ENCODE measurements at places on chromosomes 11 and 22.

DNA sequence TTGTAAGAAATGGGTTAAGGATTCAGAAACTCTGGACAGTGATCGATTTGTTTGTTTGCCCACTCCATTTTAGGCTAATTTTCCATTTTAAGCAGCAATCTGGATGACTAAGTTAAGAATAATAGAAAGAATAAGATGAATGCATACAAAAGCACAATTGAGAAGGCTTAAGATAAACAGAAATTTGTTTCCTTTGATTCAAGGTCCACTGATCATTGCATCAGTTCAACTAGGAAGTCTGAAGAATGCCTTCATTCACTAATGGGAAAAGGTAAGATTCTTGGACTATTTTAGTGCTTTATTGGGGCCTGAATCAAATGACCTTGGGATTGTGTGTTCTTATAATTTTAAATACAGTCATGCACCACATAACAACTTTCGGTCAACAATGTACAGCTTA, 140.8 kb downstream of the CADM1 start:
- DNase-seq = no peak

DNA sequence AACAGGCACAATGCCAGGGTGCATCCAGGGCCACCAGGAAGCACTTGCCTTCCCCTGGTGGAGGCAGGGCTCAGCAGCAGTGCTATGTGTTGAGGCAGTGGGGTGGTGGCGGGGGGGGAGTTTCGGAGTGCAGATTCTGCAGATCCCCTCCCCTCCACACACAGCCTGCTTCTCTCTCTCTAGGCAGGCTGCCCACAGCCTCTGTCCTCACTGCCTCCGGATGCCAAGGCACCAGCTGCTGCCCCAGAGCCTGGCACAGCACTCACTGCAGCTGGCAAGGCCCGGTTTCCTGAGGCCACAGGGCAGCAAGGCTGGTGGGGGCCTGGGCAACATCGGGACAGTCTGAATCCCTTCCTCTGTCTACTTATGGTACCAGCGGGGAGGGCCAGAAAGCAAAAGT, 35.8 kb downstream of the NRXN2 start:
- no peak for DNase-seq

GRCh38 chr11:78789375-78789774, 214.7 kb upstream of the NARS2 start:
- DNase-seq = no peak

DNA sequence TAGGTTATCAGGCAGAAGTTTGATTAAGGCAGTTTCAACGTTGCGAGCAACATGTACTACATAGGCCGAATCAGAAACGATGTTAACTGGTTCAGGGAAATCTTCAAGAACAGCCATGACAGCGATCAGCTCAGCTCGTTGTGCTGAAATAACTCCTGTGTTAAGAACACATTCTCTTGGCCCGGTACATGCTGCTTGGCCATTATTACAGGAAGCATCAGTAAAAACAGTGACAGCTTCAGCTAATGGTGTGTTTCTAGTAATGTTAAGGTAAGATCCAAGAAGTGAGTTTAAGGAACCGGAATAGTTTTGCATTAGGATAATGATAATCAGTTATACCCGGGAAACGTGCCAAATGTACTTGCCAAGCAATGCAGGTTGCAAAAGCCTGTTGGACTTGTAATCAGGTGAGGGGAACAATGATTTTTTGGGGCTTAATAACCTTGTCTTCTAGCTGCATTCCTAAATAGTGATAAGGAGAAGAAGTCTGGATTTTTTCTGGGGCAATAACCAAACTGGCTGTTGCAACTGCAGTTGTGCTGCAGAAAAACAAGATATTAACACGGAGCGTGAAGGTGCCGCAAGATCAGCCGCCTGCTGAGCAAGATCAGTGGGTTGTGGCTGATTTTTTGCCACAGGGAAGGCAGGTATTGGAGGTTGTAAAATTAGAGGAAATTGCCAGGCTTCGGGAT, 14.3 kb downstream of the OR52K1 start:
- no peak for DNase-seq

DNA sequence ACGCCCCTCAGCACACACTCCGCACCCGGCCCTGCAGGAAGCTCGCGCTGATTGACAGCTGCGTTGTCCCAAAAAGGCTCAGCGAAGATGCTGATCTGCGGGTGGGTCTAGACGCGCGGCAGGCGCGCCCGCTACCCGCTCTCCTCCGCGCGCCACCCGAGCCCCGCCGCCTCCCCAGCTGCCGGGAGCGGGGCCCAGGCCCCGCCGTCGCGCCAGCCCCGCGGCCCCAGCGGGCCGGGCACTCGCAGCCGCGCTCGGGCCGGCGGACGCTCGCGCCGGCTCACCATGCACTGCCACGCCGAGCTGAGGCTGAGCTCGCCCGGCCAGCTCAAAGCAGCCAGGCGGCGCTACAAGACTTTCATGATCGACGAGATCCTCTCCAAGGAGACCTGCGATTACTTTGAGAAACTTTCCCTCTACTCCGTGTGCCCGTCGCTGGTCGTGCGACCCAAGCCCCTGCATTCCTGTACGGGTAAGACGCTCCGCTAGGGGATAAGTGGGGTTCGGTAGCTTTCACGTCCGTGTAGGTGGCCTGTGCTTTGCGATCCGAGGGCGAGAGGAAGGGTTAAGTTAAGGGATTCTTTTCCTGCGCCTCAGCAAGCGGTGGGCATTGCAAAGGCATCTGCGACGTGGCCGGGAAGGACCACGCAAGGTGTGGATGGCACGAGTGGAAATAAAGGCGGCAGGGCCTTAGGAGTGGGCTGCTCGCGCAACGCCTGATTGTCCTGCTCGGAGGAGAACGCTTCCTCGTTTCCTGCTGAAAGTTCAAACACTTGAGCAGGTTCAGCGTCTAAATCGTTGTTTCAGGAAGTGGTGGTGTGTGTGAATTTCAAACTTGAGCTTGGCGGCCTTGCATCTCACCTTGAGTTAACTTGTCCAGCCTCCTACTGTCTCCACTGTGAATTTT, at the start of gene BARX2:
BARX2 (plus strand) TSS at position 98 of the 907 bp plus-strand sequence; CDS start at position 286, 188 bp downstream.
- peak; percentile 68 for DNase-seq

DNA sequence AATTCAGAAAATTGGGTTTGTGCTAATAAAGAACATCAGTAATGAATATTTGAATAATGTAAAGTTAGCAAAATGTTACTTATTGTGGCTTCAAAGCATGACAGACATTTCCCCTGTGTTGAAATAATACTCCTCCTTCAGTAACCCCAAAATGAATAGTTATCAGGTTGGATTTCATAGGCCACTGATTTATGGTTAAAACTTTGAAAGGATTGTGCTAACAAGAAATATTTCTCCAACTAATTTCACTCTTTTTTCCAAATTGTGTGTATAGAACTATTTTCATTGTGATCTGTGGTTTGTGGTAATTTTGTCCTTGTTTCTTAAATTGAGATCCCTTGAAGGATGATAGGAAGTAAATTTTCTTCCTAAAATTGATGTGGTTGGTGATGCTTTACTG, 7.9 kb downstream of the DDX10 start:
- no peak for DNase-seq

GRCh38 chr11:21582791-21583190, 610.1 kb upstream of the ANO5 start:
- no peak for DNase-seq

- no peak for DNase-seq
These were observed 7.5 kb downstream of the TCF20 start for GRCh38 chr22:42262964-42263363.

- DNase-seq = no peak
These were observed 4.5 kb downstream of the NDUFA6 start for GRCh38 chr22:42086051-42086450.

- DNase-seq = no peak
These were observed 31.8 kb downstream of the PPFIBP2 start for GRCh38 chr11:7545611-7546010.

- no peak for DNase-seq
These were observed 74.3 kb downstream of the RTL6 start for GRCh38 chr22:44423556-44424358.

DNA sequence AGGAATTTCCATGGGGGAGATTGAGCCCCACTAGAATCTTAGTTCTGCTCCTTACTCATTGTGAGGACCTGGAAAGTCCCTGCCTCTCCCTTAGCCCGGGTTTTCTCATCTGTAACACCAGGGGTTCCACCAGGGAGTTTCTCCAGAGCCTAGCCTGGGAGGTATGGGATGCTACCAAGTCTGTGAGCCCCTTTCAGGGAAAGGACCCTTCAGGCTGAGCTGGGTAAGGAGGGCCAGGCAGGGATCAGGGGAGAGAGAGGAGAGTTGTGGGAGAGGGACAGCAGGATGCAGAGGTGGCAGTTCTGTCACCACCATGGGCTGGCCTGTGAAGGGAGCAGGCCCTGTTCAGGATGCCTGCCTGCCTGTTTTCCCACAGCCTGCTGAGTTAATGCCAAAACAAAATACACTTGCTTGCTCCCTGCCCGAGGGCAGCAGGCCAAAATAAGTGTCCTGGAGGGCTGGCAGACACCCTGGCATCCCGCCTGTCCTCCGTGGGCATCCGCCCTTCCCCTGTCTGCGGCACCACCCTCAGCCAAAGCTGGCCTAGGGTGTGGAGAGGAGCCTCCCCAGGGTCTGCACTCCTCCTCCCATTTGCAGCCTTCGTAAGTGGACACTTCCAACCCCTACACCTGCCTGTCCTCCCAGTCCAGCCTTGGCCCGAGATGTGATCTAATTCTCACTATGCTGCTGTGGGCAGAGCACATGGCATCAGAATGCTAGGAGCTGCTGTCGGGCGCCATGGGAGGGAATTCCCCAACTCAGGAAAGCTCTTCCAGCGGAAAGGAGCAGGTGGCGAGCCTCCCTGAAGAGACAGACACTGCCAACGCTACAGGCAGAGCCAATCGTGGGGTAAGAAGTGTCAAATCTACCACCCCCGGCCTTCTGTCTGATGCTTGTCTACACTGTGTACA, 5.9 kb upstream of the FCHSD2 start:
- DNase-seq = no peak

- no peak for DNase-seq
These were observed 61.3 kb downstream of the MN1 start for GRCh38 chr22:27740202-27740748.
